ENCODE measurements at places on chromosomes 12 and 14.

GRCh38 chr12:56461235-56462159 lies 6.9 kb upstream of the SPRYD4 start:
- DNase-seq, result no peak

- no peak for DNase-seq
These were observed 92.5 kb downstream of the SSPN start for GRCh38 chr12:26287671-26288381.

DNA sequence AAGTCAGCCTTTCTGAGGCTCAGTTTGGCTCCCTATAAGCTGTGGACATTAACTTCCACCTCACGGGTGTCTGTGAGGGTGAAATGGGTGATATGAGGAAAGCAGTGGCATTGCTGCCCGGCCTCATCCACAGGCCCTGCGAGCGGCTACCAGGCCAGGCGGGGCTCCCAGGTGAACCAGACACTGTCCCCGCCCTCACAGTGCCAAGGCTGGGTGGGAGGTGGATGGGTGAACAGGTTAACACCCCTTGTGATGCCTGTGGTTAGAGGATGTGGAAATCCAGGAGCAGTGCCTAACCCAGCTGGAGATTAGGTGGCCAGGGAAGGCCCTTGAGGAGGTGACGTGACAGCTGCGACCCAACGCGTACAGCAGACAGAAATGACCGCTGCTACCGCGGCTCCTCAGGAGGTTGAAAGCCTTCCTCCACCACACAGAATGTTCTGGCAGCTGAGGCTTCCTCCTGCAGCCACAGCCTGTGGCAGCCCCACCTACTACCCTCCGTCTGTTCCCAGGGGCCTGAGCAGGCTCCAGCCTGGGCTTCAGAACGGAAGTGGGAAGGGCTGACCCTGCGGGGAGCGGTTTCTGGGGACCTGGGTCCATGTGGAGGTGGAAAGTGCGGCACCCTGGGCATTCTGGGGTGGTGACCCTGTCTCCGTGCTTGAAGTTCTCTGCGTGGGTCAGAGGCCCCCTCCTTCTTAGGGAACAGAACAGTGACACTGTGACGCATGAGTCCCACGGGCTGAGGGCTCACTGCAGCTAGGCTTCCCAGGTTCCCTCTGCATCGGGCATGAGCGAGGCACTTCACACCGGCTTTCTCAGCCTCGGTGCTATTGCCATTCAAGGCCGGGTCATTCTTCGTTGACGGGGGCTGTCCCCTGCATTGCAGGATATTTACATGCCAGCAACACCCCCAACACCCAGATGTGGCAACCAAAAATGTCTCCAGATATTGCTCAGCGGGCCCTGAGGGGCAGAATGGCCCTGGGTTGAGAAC lies 9.7 kb downstream of the MMAB start:
- no peak for DNase-seq

DNA sequence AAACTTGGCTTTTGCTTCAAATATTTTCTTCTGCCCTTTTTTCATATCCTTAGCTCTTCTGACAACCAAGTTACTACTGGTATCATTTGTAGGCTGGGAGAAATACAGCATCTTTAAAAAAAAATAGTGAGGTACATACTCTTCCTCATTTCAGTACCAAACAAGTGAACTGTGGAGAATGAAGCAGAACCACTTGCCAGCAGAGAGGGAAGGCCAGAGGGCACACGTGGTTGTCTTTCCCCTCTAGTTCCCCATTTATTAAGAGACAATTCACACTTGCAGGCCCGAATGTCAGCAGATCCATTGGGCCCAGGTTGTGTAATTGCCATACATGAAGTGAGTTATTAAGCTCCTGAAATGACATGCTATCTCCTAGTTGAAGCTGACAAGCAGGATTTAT lies 3.2 kb downstream of the SUSD6 start:
- no peak for DNase-seq
